ENCODE measurements at places on chromosomes 3 and 15.

DNA sequence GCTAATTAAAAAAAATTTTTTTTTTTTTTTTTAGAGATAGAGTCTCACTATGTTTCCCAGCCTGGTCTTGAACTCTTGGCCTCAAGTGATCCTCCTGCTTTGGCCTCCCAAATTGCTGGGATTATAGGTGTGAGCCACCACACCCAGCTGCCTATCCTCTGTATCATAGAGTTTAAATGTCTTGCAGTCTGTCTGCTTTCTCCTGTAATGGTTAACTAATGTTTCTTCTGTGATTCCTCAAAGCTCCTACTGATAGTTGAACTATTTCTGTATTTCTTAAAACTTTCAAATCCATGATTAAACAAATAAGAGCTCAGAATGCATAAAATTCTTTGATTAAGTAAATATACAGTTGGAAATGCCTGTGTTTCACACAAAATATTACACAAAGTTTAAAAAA is 115.4 kb upstream of the TPM1 start:
- no peak for DNase-seq

DNA sequence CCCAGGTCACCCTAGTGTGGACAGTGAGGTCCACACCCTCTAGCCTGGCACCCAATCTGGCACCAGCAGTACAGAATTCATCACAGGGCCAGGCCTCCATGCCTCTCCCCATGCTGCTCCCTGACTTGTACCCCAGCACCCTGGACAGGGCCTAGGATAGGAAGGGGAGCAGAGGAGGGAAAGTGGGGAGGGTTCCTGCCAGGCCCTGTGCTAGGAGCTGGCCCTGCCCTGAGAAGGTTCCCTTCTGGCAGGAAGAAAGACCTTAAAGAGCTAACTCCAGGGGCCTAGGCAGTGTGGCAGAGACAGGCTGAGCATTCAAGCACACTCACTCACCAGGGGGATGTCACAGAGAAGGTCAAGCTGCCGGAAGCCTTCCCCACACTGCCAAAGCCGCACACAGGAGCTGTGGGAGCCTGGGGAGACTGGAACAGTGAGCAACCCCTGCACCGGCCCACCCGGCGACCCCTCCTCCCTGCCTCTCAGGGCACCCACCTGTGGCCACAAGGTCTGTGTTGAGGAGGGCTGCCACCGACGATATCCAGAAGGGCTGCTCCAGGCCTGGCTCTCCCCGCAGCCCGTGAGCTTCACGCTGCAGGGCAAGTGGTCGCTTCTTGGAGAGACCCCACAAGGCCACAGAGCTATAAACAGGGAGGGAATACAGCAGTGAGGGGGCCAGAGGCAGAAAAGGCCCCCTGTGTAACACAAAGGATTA is 7.4 kb downstream of the RRP9 start:
- no peak for DNase-seq

DNA sequence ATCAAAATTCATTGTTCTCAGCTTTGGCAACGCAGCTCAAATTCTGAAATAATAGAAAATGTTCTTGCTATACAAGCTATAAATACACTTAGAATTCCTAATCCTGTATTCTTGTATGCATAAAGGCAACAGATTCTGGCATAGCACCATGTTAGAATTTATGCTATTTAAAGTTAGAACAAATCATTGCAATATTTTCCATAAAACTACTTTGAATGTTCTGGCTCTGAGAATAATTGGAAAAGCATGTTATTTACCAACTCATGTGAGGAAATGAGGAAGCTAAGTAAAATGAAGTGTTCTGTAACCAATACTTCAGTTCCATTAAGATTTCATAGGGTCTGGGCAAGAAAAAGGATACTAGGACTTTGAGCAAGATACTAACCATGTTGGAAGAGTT is 888.9 kb downstream of the SQOR start:
- no peak for DNase-seq

- no peak for DNase-seq
These were observed 39.2 kb downstream of the PTPN23 start for GRCh38 chr3:47420044-47420430.

DNA sequence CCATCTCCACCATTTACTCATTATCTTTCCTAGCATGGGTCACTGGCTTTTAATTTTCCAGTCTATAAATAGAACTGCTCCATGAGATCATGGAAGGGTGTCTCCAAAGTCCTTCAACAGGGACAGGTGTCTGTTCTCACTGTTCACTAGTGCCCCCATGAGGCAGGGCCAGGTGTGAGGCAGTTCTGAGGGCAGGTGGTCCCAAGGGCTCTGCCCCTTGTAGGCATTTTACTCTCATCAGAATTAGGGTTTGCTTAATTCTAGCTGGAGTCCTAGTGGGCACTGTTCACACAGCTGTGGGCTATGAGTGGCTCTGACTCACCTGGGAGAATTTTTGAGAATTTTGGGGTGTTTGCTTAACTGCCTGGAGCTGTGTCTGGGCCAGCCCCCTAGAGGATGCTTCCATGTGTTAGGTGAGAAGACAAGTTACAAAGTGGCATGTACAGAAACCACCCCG is 248.0 kb upstream of the LYSMD4 start:
- DNase-seq, result no peak

DNA sequence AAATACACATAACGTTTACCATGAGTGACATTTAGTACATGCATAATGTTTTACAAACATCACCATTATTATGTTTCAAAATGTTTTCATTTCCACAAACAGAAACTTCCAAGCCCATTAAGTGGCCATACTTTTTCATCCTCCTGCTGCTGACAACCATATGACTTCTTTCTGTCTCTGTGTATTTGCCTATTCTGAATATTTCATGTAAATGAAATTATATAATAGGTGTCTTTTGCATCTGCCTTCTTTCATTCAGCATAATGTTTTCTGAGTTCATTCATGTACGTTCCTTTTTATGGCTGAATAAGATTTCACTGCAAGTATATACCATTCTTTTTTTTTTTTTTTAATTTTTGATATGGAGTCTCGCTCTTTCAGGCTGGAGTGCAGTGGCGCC is 209.0 kb downstream of the DOCK3 start:
- DNase-seq, result no peak

DNA sequence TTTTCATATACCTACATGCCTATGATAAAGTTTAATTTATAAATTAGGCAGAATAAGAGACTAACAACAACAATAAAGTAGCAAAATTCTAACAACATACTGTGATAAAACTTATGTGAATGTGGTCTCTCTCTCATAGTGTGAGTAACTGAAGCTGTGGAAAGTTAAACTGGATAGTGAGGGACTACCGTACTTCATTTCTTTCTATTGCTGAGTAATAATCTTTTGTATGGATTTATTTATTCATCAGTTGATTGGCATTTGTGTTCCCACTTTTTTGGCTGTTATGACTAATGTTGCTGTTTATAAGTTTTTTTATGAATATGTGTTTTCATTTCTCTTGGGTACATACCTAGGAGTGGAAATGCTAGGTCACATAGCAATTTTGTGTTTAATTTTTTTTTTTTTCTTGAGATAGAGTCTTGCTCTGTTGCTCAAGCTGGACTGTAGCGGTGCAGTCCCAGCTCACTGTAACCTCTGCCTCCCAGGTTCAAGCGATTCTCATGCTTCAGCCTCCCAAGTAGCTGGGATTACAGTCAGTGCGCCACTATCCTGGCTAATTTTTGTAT is 41.0 kb downstream of the RNF111 start:
- DNase-seq, result no peak

- DNase-seq, result no peak
These were observed 81.7 kb downstream of the TAMM41 start for GRCh38 chr3:11764931-11765363.

DNA sequence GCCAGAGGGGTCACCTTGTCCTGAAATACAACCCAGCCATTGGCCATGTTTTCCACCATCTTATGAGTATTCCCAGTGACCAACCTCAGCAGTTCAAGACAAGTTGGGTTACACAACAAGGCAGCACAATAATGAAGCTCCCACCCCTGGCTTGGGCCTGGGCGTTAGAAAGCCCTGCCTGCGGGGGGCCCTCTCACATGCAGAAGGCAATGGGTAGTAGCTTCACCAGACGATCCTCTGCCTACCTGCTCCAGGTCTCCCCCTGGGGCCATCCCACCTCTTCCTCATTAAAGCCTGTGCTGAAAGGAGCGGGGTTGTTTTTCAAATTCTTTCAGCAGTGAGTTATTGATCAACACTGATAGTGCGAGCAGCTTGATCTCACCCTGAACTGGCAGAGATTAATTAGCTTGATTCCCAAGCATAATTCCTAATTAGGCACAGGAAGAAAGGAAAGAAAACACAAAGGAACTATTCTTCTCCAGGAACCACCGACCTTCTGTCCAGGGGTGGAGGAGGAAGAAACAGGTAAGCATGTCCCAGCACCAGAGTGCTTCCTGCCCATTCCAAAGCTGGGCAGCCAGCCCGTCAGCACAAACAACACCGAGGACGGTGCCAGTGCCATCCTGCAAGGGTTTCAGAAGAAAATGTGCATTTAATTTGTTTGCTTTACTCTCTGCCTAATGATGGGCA is 79.7 kb upstream of the CGNL1 start:
- no peak for DNase-seq

DNA sequence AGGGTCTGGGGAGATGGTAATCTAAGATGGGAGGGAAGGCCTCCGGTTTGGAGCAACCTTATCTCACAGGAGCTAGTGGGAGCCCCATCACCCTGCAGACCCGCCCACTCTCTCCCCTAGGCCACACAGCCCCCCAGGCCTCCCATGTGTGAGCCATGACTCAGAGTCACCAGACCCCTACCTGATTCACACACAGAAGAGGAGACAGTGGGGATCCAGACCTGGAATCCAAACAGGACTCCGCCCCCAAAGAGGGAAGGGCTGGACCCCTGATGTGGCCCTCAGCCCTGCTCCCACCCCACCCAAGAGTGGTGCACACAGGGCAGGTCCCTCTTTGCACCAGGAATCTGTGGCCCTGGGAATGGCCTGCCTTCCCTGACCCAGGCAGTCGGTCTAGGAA is 97.4 kb downstream of the ADCY5 start:
- no peak for DNase-seq

DNA sequence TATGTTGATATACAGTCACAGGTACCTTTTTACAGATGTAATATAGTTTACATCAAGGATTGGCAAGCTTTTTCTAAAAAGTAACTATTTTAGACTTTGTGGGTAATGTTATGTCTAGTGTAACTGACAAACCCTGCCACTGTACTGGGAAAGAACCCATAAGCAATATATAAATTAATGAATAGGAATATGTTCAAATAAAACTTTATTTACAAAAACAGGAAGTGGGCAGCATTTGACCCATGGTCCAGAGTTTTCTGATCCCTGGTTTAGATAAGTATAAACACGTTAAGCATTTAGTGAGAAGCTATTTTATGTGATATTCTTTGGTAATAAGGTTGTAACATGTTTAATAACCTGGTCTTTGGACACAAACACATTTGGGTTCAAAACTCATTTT is 915.2 kb upstream of the ROBO1 start:
- DNase-seq, result no peak

GRCh38 chr15:74541494-74542165 is 610 bp downstream of the ARID3B start:
- DNase-seq, result no peak

DNA sequence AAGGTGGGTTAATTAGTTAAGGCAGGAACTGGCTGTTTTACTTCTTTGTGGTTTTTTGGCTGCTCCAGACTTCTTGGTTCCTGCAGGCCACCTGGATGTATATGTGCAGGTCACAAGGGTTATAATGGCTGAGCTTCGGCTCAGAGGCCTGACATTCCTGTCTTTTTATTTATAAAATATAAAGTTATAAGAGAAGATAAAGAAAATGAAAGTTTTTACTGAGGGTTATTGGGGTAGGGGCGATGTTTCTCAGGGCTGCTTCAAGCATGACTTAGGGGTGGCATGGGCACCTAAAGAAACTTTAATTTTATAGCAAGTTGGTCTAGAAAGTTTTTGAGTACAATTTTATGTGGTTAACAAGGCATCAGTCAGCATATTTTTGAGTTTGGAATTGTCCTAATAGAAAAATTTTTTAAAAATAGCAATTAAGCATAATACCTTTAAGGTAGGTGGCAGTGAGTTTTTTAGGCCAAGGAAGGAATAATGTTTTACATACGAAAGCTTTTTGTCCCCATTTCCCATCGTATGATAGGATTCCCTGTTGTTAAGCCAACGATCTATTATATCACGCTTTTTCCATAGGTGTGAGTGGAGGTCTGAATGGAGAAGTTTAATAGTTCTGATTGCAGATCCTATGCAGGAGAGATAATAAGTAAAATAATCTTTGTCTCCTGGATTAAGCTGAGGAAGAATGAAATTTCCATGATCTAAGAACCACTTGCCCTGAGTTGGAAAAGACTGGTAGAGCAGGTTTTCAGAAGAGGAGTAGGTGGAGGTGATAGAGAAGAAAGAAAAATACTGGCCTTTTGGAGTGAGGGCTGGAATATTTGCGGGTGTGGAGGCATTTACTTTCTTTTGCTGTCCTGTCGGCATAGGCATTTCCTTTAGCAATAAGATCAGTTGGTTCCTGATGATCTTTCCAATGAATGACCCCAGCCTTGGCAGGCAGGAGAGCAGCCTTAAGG is 10.1 kb downstream of the STRIT1 start:
- no peak for DNase-seq

- DNase-seq, result no peak
These were observed 16.4 kb downstream of the PLEKHO2 start for GRCh38 chr15:64858021-64858575.

DNA sequence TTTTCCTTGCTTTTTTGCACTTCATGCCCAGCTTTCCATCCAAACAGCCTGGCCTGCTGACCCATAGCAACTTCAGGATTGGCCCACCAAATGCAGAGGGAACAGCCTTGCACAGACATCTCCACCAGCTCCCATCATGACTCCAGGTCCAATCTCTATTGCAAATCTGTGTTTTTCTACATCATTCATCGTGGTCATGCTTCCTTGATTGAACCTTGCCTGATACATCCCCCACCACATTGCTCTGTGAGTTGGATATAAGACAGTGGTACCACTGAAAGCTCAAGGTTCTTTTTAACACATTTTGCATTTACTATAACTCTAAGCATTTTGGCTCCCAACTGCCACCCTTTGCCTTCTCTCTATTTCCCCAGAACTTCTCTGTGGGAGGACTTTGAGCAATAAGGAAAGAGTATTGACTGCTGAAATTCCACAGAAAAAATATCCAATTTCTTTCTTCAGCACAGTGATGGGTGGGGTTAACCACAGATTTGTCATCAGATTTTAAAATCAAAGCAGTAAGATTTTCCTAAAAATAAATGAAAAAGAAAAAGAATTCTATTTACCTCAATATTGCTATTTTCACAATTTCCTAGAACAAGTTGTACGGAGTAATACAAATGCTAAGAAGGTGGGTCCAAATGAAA is 114.6 kb upstream of the GALNT15 start:
- no peak for DNase-seq

DNA sequence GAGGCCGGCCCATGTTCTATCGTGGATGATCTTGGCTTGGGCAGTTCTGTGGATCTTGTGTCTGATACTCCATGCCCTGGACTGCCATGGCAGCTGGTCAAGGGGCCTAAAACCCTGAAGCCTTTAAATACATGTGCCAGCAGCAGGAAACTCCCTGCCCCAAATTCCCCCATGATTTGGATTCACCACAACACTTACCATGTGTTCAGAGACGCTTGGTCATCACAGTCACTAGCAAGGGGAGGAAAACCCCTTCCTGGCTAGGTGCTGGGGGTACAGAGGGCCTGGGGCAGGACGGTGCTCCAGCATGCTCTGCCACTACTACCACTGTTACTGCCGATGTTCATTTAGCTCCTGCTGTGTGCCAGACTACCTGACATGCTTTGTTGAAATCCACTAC is 94.4 kb downstream of the DNAJB8 start:
- no peak for DNase-seq
